Hematopoietic multipotent progenitor cell (in vitro differentiated cells): ENCODE measurements at places on chromosomes 12 and 14.

- no peak for DNase-seq
Measured at GRCh38 chr12:39199351-39199750, 243.6 kb downstream of the KIF21A start.

GRCh38 chr12:15278816-15279658 lies 43.3 kb upstream of the PTPRO start:
- no peak for DNase-seq

- no peak for DNase-seq
Measured at GRCh38 chr12:67419810-67420209, 150.7 kb downstream of the CAND1 start.

- peak; percentile 44 for DNase-seq
Measured at GRCh38 chr12:16347391-16348298, at the start of gene MGST1. Gene MGST1 (plus strand): TSS chr12:16347645. CDS start chr12:16354253, 6,608 bp downstream.
